Activated CD4-positive, alpha-beta T cell treated with anti-CD3 and anti-CD28 coated beads, Interleukin-2, amount 10 ng/mL, durations not matched to agents 7 days and 5 days (primary cell): ENCODE measurements at places on chromosomes 7 and 10. TPM values are rescaled to one million over a fixed set of nuclear protein-coding genes. Genes with fewer than 3 reads are reported as not detected.

- peak; percentile 26 for DNase-seq
- H3K27me3 ChIP-seq: no peaks in the 10 kb centered on the region
- peak overlapping the region; percentile 99 for H3K27ac ChIP-seq
- H3K4me3 ChIP-seq: peak overlapping the region; percentile 100
- peaks cover 36% of the 10 kb centered on the region for H3K4me1 ChIP-seq
- H3K36me3 ChIP-seq: no peaks in the 10 kb centered on the region
These were observed 907 bp upstream of the IFRD1 start for GRCh38 chr7:112449353-112449752.

DNA sequence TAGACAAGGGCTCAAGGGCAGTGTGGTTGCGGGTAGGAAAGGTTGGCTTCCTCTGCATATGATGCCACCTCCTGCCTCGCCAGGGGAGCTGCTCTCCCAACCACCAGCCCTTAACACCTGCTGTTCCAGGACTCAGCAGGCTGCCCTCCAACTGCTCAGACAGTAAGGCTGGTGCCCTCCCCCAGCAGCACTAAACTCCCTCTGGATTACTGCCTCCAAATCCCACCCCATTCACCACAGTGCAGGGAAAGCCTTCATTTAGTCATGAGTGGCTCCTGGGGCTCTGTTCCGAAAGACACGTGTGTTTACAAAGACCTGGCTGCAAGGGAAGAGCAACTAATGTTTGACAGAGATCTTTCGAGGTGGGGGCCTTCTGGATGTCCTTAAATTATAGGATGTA, 437.2 kb upstream of the MKI67 start:
- DNase-seq: no peak
- no peak overlapping the region for H3K4me3 ChIP-seq
- no peaks in the 10 kb centered on the region for H3K27me3 ChIP-seq
- H3K36me3 ChIP-seq: no peaks in the 10 kb centered on the region

DNA sequence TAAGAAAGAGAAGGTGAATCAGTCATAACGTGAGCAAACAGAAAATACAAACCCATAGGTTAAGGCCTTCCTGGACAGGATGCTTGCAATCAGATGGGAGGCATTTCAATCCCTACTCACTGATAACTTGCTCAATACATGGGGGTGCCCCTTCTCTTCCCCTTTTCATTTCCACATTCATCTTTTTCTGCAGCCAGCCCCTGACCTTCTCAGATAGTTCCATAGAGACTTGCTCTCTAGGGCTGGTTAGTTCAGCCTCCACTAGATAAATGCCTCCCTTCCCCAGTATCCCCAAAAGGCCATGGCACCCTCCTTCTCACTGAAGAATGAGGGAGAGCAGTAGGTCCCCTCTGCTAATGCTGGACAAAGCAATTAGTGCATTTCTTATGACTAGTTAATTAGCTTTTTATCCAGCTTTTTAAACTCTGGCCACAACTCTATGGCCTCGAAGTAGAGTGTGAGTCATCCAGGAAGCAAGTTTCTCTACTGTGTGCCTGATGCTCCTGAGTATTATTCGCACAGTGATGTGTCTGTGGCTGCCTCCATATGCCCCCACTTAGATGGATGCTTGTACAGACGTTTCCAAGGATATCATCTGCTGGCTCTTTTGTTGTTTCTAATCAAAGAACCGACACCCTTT, 12.7 kb downstream of the CHN2 start:
- no peak overlapping the region for H3K27ac ChIP-seq
- H3K4me1 ChIP-seq: peaks cover 16% of the 10 kb centered on the region
- peaks cover 3% of the 10 kb centered on the region for H3K27me3 ChIP-seq
- DNase-seq: no peak

DNA sequence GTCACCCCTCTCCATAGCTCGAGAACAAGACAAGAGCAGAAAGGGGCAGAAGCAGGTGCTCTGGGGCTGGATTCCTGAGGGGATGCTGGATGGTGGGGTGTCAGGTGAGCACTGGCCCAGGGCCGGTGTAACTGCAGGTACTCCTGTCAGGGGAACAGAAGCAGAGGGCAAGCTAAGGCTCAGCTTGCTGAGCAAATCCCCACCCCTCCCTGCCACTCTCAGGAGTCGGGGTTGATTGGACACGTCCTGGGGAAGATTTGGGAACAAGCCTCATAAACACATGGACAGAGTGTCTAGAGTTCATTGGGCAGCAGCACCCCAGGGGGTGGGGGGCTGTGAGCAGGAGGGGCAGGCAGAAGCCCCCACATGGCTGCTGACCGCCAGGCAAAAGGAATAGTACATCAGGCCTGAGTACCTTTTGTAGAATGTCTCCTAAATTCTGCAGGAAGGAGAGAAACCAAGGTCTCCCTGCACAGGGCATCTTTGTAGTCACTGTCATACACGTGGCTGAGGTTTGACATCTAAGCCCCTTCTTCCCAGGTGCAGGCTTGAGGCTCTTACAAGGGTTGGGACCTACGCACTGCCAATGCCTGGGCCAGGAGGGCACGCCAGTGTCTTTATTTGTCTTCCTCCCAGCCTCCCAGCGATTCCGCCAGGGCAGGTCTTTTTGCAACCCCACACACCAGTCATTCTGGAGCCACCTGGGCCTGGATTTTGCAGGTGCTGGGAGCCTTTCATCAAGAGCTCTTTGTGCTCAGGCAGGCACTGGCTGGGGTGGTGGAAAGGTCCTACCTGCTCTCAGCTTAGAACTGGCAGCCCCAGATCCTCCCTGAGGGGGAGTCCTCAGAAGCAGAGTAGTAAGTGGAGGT, 2.8 kb downstream of the CALML3 start:
- no peak overlapping the region for H3K4me3 ChIP-seq
- DNase-seq: no peak
- H3K27ac ChIP-seq: no peak overlapping the region
- no peaks in the 10 kb centered on the region for H3K36me3 ChIP-seq
- no peaks in the 10 kb centered on the region for H3K27me3 ChIP-seq
- H3K4me1 ChIP-seq: no peaks in the 10 kb centered on the region

GRCh38 chr10:62671104-62671503, 133.4 kb upstream of the ADO start:
- DNase-seq: no peak
- H3K27me3 ChIP-seq: peaks cover 2% of the 10 kb centered on the region
- no peaks in the 10 kb centered on the region for H3K36me3 ChIP-seq

- no peak overlapping the region for H3K4me3 ChIP-seq
- H3K27ac ChIP-seq: no peak overlapping the region
- H3K27me3 ChIP-seq: no peaks in the 10 kb centered on the region
- no peak for DNase-seq
- H3K36me3 ChIP-seq: peaks cover 80% of the 10 kb centered on the region
These were observed 17.5 kb downstream of the ZNF33A start for GRCh38 chr10:38027986-38028385.

The ZNF107 gene
- 21.8 TPM for total RNA-seq

- DNase-seq: no peak
- H3K36me3 ChIP-seq: peaks cover 33% of the 10 kb centered on the region
- no peak overlapping the region for H3K4me3 ChIP-seq
- peaks cover 2% of the 10 kb centered on the region for H3K4me1 ChIP-seq
These were observed 11.4 kb upstream of the FAM53B start for GRCh38 chr10:124755581-124755980.
